Ascending aorta (tissue), 2 donors: ENCODE measurements at places on chromosomes 13 and 19. TPM values are rescaled to one million over a fixed set of nuclear protein-coding genes. Genes with fewer than 3 reads are reported as not detected.
A peak's percentile ranks its signal among the peaks of the same experiment; 100 is the strongest.

SLC6A16 gene
- 0.85 TPM for total RNA-seq

DNA sequence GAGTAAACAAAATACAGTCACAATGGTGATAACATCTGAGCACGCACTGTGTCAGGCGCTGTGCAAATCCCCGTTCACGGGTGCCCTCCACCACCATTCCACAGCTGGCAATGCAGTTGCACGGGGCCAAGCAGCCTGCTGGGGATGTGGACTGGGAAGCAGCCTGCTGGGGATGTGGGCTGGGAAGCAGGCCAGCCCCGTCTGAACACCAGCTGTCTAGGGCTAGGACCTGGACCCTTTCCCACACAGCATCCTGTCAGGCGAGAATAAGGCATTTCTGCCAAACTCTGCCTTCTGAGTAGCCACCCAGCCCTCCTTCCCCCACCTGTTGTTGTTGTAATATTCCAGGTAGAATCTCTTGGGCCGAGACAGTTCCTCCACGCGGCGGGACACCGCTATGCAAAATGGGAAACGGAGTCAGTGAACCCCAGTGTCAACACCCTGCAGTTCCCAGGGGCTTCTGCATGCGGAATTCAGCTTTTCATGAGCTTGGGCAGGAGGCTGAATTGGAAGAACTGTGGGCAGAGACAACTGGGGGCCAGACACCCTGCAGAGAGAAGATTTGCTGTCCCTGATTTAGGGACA lies 27.8 kb upstream of the MIER2 start:
- DNase-seq = no peak

GRCh38 chr13:20369886-20370361 lies 137.8 kb upstream of the GJB6 start:
- no peak for DNase-seq

DNA sequence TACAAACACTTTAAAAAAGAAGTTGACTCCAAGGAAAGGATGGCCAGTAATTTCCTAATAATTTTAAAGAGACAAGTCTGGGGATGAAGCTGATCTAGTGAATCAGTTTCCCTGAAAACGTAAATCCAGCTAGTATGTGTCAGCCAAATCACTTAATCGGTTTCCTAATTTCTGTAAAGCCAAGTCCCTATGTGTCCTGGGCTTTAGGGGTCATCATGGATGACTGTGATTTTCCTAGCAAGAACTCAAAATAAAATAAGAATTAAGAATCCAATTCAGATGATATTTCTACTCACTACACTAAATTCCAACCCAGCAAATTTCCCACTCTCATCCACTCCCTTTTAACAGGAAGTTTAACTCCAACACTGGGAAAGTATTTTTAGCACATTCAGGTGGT lies 35.9 kb downstream of the ELF1 start:
- DNase-seq = no peak

- no peak for DNase-seq
Measured at GRCh38 chr13:25276748-25277147, 10.5 kb downstream of the MTMR6 start.

DNA sequence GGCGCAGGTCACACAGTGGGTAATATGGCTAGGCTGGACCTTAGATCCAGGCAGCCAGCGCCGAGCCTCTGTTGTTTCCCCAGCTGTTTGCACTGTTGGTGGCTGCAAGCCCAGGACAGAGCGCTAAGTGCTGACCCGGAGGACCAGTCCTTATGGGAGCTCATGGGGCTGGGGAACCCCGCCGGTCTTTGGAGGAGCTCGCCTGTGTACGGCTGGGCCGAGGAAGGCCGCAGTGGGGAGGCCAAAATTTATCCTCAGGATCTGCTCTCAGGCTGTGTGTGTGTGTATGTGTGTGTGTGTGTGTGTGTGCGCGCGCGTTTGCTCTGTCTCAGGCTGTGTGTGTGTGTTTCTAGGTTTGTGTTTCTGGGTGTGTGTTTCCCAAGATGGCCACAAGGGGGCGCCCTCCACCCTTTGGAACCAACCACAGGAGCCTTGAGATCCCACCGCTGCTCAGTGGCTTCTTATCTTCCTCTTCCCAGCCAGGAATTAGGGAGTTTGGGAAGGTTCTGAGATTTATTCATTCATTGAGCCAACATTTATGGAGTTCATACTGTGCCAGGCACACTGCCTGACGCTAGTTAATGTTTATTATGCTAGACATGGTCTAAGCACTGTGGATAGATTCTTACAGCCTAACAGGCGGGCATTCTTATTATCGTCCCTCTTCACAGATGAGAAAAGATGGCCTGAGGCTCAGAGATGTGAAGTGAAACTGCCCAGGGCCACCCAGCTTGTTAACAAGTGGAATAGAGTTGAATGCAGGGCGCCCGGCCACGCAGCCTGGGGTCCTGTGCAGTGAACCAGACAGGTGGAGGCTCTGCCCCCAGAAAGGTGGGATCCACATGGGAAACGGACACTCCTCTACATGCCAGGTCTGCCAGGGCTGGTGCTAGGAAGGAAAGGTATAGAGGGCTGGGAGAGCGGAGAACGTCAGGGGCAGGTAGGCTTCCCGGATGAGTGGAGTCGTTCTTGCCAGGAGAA lies 13.0 kb downstream of the PGLYRP1 start:
- DNase-seq = peak; percentile 78

GRCh38 chr19:35533201-35533821 lies at the start of gene GAPDHS:
Gene GAPDHS (plus strand): TSS chr19:35533456. CDS start chr19:35533528, 72 bp downstream.
- DNase-seq = no peak

GRCh38 chr13:24927810-24928404 lies 163.9 kb downstream of the RNF17 start:
- no peak for DNase-seq

- DNase-seq = no peak
Measured at GRCh38 chr19:46654621-46655152, 6.3 kb downstream of the DACT3 start.

TUBB4A gene
- total RNA-seq = 0.75 TPM

DNA sequence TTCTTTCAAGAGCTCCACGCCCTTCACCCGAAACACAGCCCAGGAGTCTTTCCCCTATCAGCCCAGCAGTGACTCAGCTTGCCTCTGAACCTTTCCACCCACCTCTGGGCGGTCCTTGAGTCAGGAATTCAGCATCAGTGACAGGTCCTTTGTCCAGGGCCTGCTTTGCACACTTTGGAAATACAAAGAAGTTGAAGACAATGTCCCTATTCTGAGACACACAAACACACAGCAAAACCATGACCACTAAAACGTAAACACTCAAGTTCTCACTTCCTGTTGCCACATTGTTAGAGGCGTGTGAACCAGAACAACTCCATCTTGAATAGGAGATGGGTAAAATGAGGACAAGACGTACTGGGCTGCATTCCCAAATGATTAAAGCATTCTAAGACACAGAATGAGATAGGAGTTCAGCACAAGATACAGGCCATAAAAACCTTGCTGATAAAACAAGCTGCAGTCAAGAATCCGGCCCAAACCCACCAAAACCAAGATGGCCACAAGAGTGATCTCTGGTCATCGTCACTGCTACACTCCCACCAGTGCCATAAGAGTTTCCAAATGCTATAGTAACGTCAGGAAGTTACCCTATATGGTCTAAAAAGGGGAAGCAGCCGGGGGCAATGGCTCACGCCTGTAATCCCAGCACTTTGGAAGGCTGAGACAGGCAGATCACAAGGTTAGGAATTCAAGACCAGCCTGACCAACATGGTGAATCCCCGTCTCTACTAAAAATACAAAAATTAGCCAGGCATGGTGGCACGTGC lies 49.2 kb upstream of the ATP12A start:
- DNase-seq = no peak

STARD13 gene
- 34.6 TPM for total RNA-seq

C19orf18 gene
- not detected for total RNA-seq

KLK14 gene
- total RNA-seq = not detected

- DNase-seq = no peak
Measured at GRCh38 chr19:48565090-48565489, 13.1 kb downstream of the SULT2B1 start.

- DNase-seq = no peak
Measured at GRCh38 chr13:45199711-45200110, 1.1 kb downstream of the KCTD4 start.

KLK15 gene
- not detected for total RNA-seq
